Stimulated activated naive CD4-positive, alpha-beta T cell (primary cell): ENCODE measurements at places on chromosomes 16 and 17.

DNA sequence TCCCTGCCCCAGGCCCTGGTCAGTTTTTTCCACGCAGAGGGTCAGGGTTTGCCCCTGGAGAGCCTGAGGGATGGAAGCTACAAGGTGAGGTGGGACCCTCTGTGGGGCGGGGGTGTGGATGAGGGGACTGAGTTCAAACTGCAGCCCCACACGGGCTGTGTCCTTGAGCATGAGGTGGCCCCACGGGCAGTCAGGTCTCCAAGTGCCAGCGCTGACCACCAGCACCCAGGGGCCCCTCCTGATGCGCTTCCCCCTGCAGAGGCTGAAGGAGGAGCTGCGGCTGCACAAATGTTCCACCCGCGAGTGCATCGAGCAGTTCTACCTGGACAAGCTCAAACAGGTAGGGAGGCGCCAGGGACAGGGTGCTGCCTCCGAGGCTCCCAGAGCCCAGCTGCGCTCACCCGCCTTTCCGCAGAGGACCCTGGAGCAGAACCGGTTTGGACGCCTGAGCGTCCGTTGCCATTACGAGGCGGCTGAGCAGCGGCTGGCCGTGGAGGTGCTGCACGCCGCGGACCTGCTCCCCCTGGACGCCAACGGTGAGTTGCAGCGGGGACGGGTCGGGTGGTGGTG, 4.3 kb downstream of the TSR3 start:
- DNase-seq, result no peak

- DNase-seq, result no peak
Measured at GRCh38 chr16:24778671-24779070, 49.2 kb downstream of the TNRC6A start.

- no peak for DNase-seq
Measured at GRCh38 chr17:75668489-75668888, 1.4 kb downstream of the SAP30BP start.

DNA sequence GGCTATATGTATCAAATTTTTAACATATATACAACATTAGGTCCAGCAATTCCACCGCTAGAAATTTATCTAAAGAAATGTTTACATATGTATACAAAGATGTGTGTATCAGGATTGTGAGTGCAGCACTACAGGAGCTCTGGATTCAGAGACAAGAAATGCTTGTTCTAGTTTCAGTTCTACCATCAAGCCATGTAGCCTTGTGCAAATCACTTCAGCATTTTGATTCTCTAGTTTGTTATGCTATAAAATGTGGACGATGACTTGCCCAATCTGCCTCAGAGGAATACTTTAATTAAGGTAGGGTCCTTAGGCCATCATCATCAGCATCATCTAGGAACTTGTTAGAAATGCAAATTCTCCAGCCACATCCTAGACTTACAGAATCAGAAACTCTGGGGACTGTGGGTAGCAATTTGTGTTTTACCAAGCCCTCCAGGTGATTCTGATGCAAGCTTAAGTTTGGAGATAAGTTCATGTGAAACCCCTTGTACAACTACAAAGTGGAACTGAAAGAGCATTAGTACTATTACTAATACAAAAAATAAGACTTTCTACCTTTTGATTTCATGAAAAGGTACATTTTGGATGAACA, 131.2 kb upstream of the CORO6 start:
- no peak for DNase-seq

DNA sequence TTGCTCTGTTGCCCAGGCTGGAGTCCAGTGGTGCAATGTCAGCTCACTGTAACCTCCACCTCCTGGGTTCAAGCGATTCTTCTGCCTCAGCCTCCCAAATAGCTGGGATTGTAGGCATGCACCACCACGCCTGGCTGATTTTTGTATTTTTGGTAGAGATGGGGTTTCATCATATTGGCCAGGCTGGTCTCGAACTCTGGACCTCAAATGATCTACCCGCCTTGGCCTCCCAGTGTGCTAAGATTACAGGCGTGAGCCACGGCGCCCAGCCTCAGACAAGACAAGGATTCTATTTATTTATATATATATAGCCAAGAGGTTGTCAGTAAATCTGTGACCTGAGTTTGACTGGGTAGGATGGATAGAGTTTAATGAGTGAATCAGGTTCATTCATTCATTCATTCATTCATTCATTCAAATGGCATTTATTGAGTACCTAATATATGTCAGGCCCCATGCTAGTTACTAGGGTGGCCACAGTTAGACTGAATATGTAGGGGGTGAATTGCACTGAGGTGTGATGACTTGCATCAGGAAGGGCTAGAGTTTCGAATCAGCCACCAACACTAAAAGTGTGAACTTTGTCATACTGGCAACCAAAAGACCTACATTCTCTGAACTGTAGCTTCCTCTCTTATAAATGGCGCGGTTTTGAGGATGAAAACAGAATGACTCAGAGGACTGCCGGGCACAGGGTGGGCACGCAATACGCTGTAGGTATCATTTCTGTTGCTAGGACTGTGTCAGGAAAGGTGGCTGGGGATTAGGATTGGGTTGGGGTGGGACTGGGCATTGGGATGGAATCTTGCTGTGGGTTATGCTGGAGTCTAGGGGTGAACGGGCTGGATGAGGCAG, 37.8 kb downstream of the ITGAE start:
- DNase-seq, result no peak

GRCh38 chr16:47728205-47728604, 267.1 kb downstream of the PHKB start:
- DNase-seq, result no peak

DNA sequence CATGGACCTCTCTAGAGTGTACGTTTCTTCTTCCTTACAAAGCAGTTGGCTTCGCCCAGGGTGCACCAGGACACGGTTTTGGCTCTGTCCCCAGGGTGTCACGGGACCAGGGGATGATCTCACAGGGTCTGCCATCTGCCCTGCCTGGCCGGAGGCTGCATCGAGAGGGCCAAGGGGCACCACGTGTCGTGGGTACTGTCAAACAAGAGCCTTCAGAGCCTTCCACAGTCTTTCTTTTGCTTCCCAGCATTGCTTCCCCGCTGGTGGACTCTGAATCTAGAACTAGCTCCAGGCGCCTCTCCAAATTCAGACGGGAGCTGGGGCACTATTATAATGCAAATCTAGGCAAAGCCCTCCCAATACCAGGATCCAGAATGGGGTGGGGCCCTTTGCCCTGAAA, 47.9 kb downstream of the MAPT start:
- no peak for DNase-seq

GRCh38 chr16:88817785-88818574, 6.3 kb upstream of the APRT start:
- DNase-seq, result no peak

- DNase-seq, result no peak
Measured at GRCh38 chr16:10921536-10922327, 20.5 kb downstream of the DEXI start.

DNA sequence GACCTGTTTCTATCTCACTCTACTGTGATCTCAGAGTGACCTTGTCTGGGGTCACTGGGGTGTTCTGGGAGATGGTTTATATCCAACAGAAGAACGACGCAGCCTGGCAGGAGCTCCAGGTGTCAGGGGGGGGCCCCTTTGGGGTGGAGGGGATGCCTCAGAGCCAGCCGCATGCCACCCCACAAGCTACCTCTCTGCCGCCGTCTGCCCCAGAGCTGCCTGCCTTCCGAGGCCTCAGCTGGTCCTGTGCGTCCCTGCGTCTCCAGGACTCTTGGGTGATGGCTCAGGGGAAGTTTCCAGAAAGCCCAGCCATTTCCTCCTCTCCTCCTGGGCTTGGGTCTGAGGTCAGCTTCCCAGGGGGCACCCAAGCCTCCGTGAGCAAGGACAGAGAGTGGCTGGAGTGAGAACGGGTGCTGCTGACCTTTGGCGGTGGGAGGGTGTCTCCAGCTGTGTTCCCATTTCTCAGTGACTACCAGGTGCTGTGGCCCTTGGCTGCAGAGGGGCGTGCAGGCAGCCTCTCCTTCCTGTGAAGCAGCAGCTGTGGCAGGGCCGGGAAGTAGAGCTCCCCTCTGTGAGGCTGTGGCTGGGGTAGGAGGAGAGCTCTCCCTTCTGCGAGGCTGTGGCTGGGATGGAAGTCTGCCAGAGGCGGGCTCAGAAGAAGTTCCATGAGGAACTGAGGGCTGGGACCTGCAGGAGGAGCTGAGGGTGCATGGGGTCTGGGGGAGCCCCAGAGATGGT, 19.8 kb downstream of the JPH3 start:
- no peak for DNase-seq

GRCh38 chr17:68768804-68769203, 167.6 kb upstream of the FAM20A start:
- DNase-seq, result no peak

- DNase-seq, result no peak
Measured at GRCh38 chr17:77315551-77316190, 174.9 kb downstream of the SEC14L1 start.

DNA sequence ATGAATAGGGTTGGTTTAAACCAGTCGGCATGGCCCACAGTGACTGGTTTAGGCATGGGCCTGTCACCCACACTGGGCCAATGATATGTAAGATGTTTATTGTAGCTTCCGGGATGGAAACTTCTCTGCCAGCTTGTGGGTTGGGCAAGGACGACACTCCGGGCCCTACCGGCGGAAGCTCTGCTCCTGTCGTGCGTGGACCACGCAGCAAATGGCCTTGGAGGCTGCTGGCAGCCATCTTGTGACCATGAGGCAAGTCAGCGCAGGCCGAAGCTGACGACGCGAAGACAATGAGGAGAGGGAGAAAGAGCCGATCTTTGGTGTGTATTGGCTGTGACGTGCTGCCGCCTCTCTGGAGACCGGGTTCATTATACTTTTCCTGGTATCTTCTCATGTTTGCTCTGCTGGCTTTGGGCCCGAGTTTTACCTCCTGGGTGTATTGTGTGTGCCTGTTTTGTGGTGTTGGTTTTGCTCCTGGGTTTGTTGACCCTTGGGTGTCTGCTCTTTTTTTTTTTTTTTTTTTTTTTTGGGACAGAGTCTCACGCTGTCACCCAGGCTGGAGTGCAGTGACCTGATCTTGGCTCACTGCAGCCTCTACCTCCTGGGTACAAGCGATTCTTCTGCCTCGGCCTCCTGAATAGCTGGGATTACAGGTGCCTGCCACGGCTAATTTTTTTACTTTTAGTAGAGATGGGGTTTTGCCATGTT, 15.4 kb downstream of the SLC25A10 start:
- DNase-seq, result no peak

DNA sequence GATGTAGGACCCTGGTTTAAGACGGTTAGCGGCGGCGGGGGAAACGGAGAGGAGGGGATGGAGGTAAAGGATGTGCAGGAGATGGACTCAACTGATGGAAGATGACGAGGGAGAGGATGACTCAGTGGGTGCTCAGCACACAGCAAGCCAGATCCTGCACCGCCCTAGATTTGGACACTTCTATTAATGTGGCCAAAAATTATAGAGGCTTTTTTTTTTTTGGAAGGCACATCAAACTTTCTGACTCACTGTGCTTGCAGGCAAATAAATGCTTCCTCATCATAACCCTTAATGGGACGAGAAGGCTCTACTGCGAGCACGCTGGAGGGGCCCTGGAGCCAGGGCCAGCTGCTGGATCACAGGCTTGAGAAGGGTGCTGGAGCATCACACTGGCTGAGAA, 36.0 kb downstream of the RTN4RL1 start:
- no peak for DNase-seq

GRCh38 chr17:28871056-28871579, 16.3 kb downstream of the ERAL1 start:
- peak; percentile 17 for DNase-seq

- DNase-seq, result peak; percentile 15
Measured at GRCh38 chr16:30934827-30935557, 11.6 kb downstream of the FBXL19 start.

- DNase-seq, result no peak
Measured at GRCh38 chr17:7396147-7396546, 1.8 kb upstream of the PLSCR3 start.

DNA sequence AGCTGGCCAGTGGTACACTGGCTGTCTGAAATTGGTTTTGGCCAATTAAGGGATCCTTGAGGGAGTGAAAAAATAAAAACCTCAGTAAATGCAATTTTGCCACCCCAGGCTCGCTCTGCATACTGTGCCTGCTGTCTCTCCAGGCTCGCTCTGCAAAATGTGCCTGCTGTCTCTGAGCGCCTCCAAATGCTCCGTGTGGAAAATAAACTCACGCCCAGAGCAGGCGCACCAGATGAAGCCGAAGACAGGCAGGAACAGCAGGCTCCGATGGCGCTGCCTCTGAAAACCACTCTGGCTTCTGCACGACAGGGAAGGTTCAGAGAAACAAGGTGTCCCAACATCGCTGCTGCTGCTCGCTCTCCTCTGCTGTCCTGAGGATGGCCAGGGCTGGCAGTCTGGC, 29.1 kb downstream of the SNN start:
- DNase-seq, result no peak

DNA sequence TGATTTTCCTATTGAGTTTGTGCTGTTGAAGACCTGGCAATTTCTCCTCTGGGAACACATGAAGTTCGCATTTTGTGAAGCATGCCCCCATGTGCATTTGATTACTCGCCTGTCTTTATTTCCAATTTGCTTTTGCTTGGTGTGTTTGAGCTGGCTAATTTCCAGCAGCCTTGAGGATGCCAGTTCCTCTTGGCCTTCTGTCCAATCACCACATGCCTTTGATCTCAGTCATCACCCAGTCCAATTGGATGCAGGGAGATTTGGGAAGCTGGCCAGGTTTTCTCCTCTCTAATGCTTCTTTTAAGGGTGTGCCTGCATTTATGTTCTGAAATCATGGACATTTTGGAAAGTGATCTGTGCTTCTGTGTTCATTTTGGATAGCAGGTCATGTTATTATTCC, 3.8 kb upstream of the TMEM100 start:
- no peak for DNase-seq

DNA sequence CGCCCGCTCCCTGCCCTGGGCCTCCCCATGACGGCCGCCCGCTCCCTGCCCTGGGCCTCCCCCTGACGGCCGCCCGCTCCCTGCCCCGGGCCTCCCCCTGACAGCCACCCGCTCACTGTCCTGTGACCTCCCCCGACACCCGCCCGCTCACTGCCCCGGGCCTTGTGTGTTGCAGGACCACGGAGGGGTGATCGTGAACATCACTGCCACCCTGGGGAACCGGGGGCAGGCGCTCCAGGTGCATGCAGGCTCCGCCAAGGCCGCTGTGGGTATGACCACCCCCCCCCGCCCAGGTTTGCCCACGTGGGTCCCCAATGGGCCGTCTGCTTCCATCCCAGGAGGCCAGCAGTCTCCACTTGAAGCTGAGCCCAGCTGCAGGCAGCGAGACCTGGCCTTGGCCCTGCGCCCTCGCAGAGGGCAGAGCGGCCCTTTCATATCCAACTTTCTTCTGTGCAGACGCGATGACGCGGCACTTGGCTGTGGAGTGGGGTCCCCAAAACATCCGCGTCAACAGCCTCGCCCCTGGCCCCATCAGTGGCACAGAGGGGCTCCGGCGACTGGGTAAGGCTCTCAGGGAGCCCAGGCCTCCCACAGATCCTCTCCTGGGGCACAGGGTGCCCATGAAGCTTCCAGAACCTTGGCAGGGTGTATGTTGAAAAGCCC, 9.0 kb downstream of the DECR2 start:
- no peak for DNase-seq

DNA sequence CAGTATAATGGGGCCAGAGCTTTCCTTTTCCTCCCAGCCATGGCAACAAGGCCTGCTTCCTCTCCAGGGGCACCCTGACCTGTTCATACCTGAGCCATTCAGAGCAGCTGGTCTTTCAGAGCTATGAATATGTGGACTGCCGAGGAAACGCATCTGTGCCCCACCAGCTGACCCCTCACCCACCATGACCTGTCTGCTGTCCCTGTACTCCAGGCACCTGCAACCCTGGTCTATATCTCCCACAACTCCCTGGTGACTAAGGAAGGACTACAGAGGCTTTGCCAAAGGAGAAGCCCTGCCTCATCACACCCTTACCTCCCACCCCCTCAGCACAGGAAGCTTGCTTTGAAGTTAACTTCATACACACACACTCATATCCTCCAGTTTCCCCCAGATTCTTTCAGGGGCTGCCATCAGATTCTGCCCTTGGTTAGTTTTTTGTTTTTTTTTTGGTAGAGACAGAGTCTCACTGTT, 6.0 kb downstream of the TMEM106A start:
- DNase-seq, result no peak
